ENCODE measurements at places on chromosomes 2 and 18.

DNA sequence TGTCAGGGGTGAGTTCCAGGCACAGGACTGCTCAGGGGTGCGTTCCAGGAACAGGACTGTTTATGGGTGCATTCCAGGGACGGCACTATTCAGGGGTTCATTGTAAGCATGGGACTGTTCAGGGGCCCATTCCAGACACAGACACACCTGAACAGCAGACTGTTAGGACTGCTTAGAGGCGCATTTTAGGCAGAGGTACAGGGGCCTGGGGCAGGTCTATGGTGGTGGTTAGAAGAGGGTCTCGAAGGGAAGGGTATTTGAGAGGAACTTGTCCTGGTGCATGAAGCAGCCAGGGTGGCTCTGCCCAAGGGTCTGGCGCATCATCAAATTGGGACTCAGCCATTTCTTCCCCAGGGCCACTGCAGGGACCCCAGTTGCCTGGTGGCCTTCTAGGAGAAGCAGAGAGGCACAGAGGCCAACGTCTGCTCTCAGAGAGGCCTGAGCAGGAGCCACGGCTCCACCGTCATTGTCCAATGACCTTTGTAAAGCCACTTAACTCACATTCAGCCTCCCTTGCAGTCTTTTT is 14.8 kb upstream of the MLPH start:
- no peak for DNase-seq

DNA sequence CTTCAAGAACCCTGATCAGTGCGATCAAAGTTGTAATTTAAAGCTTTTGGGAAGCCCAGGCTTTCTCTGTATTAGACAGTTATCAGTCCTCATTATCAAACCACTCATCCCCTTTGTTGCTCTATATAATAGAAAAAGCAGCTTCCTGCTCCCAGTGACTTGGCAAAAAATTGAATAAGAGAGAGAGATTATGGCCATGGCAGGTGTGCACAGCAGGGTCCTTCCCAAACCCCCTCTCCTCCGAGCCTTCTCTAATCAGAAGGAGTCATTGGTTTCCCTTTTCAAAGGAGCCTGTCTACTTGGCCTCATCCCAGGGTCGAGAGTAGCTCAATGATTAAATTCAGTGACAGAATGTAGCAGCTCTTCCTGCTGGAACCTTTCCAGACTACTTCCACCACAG is 81.5 kb downstream of the SEMA4F start:
- no peak for DNase-seq

DNA sequence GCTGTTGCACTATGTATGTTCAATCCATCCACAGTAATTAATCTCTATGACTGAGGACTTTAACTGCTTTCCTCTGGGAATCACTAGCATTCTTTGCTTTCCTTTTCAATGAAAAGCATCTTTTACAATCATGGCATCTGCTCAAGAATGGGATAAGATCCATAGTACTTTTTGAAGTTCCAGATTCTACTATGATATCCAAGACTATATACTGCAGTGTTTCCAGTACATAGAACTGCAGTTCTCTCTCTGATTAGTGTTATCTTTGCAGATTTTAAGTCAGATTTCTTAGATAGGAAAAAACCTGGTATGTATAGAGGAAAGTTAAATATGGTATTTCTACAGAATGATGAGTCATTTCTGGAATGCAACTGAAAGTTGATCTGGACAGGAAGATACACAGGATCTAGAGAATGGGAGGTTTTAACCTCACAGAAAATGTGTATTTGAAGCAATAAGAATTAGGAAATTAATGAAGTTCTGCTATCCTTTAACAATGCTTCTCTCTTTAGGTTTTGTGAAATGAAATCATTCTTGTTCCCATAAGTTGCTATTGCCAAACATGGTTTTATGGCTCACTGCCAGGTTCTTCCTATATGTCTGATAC is 670.7 kb downstream of the ERBB4 start:
- no peak for DNase-seq

DNA sequence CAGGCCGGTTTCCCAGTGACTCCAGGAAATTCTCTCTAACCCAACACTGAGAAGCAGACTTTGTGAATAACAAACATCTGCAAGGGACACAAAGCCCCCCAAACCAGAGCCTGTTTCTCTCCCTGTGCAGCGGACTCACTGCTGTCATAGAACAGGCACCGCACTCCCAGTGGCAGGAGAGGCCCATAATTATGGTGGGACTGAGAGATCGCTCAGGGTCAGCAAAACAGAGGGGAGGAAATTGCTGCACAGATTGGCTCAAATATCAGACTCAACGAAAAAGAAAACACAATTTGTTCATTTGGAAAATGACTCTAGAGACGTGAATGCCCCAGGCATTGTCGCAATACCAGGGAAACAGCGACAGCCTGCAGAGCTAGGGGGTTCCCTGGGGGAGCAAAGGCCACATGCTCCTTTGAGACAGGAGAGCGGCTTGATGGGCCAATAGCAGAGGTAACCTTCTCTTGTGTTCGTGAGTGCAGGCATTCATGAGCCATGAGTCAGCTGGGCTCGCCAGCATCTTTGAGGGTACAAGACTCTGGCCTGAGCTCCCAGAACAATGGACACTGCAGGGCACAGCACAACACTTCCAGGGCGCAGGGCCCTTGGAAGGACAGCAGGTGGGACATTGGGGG is 143.3 kb upstream of the KLHL29 start:
- no peak for DNase-seq

DNA sequence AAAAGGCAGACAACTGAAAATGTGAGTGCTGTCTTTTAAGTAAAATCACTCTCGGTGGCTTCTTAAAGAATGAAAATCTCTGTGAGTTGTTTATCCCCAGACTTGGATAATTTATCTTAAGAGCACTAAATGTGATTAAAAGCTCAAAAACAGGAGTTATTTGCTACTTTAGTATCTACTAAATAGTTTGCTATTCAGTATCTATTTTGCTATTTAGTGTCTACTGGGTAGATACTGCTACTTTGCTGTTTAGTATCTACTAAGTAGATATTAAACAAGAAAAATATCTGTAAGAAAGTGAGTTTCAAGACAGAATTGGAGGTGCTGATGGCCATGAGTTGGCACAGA is 1.4 kb upstream of the KCNG3 start:
- DNase-seq, result no peak

DNA sequence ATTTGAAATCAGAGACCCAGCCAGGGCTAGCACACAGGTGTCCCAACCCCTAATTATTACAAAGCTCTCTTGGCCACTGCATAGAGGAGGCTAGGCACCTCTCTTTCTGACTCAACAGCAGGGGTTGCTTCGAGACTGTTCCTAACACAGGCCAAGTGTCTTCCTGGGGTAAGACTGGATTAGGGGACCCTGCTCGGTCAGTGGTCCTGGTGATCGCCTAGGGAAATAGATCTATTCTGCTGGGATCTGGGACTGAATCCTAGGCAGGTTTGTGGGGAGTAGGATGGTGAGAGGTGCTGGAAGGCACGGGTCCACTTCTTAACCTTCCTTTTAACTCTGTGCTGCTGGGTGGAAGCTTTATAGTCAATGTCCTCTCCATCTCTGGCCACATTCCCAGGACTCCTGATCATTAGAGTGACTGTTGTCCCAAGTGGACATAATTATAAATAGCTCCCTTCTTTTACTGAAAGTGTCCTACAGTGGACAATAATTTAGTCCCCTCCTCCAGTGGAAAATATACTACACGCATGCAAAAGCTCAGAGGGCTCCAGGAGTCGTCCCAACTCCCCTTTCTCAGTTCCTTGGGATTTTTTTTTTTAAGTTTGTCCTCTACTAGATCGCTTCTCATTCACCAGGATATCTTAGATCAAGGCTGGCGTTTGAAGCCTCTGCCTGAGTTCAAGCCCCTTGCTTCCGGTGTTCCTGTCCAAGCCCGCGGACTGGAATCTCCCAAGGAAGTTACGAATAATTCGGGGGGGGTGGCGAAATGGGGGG is 1.3 kb upstream of the TRIB2 start:
- no peak for DNase-seq

DNA sequence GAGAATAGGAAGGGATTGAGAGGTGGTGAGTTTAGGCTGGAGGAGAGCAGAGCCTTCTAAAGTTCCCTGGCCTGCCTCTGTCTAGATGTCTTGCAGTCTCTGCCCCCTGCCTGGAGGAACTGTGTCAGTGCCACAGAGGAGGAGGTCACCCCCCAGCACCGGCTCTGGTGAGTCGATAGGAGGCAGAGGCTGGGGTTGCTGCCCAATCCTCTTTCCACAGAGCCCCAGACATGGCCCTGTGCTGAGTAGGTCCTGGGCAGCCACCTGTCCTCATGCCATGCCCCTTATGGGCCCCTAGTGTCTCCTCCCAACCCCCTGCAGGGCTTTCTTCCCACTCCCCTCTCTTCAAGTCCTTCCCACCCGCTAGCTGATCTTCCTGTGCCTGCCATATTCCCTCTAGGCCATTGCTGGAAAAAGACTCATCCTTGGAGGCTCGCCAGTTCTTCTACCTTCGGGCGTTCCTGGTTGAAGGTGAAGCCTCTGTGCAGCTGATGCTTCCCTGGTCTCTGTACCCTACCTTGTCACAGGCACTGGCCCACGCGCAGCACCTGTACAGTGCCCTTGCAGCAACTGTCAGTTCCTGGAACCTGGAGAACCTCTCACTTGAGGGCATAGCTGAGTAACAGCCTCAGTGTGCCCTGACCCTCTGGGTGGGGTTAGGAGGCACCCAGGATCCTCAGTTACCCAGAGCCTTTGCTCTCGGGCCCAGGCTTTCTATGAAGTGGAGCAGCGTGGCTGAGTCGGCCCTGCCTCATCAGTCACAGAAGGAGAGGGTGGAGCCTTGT is 13.2 kb upstream of the SLC4A3 start:
- DNase-seq, result no peak

- no peak for DNase-seq
Measured at GRCh38 chr2:145524836-145525235, 1004.9 kb upstream of the ZEB2 start.

DNA sequence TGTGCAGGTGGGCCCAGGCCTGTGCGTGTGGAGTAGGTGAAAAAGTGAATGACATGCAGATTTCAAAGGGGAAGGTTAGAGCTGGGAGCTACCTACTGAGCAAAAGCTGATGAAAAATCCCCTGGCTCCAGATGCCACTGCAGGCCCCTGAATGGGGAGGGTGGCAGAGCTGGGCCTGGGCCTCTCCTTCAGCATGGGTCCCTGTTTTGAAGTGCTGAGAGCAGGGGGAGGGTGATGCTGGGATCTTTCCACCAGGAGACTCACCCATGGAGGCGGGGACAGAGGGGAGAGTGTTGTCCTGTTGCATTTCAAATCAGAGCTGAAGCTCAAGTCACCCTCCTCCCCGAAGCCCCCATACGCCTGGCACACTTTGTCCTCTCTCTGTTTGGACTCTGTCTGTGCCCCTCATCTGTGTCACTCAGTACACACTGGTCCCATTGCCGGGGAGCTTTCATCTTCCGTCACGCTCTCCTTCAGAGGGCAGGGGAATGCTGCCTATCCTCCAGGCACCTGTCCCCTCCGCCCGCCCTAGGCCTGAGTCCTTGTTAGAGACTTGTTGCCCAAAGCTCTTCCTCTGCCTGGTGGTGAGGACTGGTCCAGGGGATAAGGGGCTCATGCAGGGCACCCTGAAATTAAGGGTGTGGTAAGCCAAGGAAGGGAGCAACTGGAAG is 206.6 kb downstream of the HAUS1 start:
- no peak for DNase-seq

DNA sequence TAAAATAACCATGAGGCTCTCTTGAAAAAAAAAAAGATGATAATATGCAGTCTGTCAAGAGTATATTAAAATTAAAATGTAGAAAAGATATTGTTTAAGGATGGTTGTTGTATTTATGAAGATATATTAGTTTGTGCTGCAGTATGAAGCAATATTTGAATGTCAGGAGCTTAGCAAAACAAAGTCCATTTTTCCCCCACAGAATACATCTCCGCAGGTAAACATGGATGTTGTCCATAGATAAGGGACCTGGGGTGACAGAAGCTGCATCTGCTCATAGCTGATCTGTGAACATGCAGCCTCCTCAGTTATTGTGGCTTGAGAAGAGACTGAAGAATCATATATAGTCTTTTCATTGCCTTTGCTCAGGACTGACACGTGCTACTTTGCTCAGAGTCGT is 366.1 kb upstream of the MMADHC start:
- no peak for DNase-seq

- DNase-seq, result no peak
Measured at GRCh38 chr18:79765491-79766245, 32.1 kb upstream of the KCNG2 start.

DNA sequence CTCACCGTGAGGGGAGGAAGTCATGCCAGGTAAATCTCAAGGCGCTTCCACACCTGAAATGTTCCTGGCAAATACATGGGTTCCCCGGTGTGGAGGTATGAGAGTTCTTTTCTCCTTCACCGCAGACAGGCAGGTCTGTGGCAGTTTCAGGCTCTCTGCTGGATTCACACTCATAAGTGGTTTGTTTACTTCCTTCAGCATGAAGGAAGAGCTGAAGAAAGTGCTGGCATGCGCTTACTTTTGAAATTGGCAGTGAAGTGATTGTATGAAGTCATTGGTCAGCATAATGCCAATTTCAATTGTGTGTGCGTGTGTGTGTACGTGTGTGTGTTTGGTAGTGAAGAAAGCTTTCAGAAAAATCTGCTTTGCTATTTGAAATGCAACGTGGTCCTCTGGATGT is 43.4 kb downstream of the RNF144A start:
- DNase-seq, result no peak

- DNase-seq, result no peak
Measured at GRCh38 chr18:8976606-8977005, 125.9 kb upstream of the NDUFV2 start.

Data from stimulated activated CD4-positive, alpha-beta T cell treated with anti-CD3 and anti-CD28 coated beads, Interleukin-15, amount 100 ng/mL, for 1 hour (primary cell).